ENCODE measurements at places on chromosomes 11 and 22.

- no peak for DNase-seq
These were observed 23.2 kb upstream of the MOB2 start for GRCh38 chr11:1509626-1510255.

DNA sequence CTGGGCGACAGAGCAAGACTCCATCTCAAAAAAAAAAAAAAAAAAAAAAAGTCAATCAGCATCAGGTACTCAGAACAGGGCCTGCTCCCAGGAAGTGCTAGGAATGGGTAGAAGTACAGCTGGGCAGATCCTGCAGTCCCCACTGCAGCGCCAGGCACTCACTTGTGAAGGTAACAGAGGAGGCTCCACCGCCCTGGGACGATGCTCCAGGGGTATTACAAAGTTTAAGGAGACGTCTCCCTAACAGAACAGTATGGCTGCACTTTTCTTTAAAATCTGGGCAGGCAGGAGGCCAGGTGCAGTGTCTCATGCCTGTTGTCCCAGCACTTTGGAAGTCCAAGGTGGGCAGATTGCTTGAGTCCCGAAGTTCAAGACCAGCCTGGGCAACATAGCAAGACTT is 1449.0 kb downstream of the BRD1 start:
- no peak for DNase-seq

GRCh38 chr22:45785458-45785857 is 113.8 kb downstream of the ATXN10 start:
- DNase-seq, result no peak

GRCh38 chr11:76987203-76987602 is 47.0 kb upstream of the B3GNT6 start:
- DNase-seq, result no peak

- DNase-seq, result no peak
These were observed 9.9 kb upstream of the KCNJ5 start for GRCh38 chr11:128881221-128881620.

DNA sequence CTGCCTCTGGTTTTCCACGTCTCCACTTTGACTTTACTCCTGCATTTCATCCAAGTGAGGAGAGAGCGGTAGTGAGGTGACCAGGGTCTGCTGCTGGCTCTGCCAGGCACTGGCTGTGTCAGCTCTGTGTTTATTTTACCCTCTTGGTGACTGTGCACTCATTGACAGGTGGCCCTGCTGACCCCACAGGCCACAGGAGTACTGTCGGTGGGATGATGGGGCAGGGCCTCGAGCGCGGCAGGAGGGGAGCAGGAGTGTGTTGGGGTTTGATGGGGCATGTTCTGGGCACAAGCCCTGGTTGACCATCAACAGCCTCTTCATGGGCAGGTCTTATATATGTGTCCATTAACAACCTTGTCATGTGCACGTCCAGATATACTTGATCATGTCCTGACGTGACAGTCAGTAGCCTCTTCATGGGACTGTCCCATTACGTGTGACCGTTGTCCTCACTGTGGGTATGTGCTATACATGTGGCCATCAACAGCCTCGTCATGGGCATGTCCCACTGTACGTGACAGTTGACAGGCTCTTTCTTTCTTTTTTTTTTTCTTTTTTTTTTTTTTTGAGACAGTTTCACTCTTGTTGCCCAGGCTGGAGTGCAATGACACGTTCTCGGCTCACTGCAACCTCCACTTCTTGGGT is 31.4 kb upstream of the ACR start:
- no peak for DNase-seq

- no peak for DNase-seq
These were observed 87.0 kb downstream of the SCN3B start for GRCh38 chr11:123567466-123567865.

- no peak for DNase-seq
These were observed 187.0 kb downstream of the ST3GAL4 start for GRCh38 chr11:126542334-126543015.

GRCh38 chr11:100963375-100963774 is 166.2 kb downstream of the PGR start:
- no peak for DNase-seq

DNA sequence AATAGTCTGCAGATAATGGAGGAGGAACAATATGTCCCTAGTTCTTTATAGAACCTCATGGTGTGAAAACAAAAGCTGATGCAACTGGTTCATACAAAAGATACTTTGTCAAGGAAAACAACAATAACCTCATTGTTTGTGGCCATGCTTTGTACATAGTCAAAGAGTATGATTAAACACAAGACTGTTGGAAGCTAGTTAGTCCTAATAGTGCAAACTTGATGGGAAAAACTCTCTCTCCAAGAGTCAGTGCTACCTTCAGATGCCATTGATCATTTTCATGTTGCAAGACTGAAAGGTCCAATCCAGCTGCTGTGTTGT is 20.1 kb upstream of the PLAAT2 start:
- DNase-seq, result no peak

GRCh38 chr22:49753961-49754695 is 73.5 kb downstream of the BRD1 start:
- no peak for DNase-seq

Data from SK-N-DZ (cell line).